DND-41 (cell line): ENCODE measurements at places on chromosomes 3 and 15.

DNA sequence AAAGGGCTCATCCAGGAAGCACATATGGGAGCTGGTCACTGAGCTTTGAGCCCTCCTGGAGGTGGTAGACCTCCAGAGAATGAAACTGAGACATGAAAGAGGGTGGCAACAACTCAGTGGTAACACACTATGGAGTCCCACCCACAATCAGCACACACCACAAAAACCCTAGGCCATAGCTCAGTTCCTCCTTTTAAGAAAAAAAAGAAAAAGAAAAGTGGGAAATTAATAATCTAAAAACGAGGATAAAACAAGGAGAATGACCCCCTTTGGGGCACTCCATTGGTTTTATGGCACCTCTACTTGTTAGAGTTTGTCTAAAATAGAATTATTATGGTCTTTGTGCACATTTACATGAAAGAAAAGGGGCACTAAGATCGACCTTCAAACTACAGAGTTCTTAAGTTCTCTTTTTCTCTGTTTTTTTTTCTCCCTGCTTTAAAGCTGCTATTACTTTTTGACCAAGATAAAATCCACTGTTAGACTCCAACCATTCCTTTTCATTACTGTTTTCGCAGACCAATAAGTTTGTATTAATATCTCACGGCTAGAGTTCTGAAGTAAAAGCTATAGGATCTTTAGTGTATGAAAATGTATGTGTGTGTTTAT, 40.2 kb upstream of the ZBTB20 start:
- DNase-seq: no peak

DNA sequence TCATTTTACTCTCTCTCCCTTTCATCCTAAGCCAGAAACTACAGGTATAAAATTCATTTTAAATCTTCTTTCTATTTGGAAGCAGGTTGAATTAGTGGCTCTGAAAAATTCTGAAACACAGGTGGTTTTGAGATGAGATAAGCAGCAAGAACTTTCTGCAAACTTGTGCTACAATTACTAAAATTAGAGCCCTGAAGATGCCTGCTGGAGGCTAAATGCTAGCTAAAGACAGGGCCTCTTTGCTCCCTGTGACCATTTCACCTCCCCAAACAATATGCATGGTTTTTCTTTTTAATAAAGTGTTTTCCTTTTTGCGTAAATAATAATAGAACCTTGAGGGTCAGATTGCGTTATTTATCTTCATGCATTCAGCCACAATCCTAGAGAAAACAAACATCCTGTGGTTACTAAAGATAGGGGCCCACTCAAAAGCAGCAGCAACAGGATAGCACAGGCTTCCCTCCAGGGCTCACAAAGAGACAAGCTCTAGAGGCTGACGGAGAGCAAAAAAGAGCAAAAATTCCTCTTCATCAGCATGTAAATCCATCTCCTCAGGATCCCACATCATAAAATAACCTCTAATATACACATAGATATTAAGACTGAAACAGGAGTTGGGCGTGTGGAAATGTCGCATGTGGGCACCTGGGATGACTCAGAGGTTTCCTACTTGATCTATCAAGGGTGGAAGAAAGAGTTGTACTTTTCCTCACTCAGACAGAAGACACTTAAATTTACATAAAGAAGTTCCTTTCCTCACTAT, 26.5 kb upstream of the CP start:
- no peak for DNase-seq

GRCh38 chr15:37764733-37765191, 169.7 kb upstream of the TMCO5A start:
- DNase-seq: peak; percentile 23

- DNase-seq: no peak
Measured at GRCh38 chr3:41265823-41266273, 66.5 kb downstream of the CTNNB1 start.

DNA sequence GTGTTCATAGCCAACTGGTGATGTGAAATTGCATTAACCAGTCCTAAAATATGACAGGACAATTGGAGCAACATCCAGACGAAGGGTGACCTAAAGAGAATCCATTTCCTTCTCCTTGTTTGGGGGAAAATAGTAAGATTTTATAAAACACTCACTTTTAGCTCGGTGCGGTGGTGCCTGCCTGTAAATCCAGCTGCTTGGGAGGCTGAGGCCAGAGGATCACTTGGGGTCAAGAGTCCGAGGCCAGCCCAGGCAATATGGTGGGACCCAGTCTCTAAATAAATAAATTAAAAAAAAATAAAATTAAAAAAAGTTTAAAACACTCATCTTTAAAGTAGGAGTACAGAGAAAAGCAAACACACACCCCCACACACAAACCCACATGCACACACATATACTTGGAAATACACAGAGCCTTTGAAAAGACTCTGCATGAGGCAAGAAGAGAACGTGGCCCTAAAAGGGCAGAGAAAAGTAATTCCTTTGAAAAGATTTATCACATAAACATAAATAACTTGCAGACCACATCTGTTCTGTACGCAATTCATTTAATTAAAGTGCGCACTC, 14.1 kb upstream of the LOXL1 start:
- no peak for DNase-seq

DNA sequence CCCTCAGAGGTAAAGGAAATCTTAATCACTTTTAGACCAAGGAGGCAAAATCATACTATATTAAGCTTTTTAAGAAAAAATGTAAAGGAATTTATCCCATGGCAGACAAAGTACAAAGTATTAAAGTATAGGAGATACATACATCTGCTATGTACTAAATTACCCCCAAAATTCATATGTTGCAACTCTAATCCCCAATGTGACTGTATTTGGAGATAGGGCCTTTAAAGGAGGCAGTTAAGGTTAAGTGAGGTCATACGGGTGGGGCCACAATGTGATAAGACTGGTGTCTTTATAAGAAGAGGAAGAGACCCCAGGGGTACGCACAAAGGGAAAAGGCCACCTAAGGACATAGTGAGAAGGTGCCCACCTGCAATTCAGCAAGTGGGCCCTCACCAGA, 657.0 kb upstream of the ADAMTS9 start:
- DNase-seq: no peak

GRCh38 chr3:72591522-72592421, 256.5 kb downstream of the SHQ1 start:
- no peak for DNase-seq

GRCh38 chr3:42720126-42720525, 17.5 kb upstream of the HHATL start:
- DNase-seq: no peak

DNA sequence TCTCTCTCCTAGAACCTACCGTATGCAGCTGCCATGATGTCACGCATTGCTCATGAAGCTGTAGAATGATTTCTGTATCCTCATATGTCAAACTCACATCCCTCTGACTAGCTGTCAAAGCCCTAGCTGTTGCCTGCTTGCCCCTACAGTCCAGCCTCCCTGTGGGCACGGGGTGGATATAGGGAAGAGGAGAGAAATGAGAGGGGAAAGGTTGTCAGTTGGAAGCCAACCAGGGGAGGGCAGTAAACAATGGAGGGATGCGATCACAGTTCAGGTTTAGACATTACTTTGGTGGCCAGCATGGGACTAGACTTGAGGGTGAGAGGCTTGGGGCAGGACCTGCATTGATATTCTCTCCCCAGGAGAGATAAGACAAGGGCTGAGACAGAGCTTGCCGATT, 1.7 kb upstream of the HDGFL3 start:
- no peak for DNase-seq

GRCh38 chr3:150743508-150743907, 19.5 kb downstream of the SIAH2 start:
- DNase-seq: no peak

GRCh38 chr3:157204431-157204830, 44.5 kb upstream of the CCNL1 start:
- no peak for DNase-seq

DNA sequence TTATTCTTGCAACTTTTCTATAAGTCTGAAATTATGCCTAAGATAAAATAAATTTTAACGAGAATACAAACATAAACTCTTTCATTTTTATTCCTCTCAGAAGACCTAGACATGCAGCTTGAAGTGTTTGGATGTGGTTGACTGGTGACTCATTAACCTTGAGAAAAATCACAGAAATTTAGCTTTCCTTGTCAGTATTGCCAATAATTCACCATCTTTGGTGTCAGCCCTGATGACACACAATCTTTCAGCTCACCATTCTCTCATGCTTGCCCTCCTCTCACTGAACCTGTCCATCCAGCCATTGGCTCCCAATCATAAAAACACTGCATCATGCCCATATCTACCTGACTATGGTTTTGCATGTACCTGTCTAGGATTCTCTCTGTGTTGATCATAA, 22.6 kb upstream of the TNFAIP8L3 start:
- no peak for DNase-seq

- DNase-seq: no peak
Measured at GRCh38 chr3:196803891-196804468, 63.7 kb upstream of the SENP5 start.

DNA sequence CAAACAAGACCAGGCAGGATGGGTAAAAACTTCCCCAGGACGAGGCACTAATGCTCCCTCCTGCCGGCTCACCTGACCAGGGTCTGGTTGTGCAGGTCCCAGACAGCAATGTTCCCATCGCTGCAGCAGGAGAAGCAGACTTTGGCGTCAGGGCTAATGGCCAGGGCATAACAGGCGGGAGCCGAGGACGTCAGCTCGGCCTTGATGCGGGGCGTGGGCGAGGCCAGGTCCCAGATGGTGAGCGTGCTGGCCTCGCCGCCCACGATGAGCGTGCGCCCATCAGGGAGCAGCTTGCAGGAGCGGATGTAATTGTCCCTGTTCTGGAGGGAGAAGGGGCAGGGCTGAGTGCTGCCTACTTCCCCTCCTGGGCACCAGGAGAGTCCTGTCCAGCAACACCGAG, 43.4 kb downstream of the TLE3 start:
- DNase-seq: no peak

DNA sequence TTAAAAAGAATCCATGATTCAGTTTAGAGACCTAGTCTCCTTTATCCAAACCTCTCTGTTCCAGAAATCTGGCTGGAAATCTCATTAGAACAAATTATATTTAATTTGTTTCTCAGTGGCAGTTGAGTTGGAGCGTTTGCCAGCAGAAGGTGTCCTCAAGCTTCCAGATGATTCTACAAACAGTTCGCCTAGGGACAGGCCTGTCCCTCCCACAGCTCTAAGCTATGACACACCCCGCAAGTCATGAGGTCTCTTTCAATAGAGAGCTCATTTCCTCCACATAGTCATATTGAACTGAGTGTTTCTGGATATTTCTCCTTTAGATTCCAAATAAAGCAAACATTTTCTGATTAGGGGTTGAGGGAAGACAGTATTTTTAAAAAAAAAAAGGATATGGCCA, 230.3 kb downstream of the ATP8B4 start:
- no peak for DNase-seq

DNA sequence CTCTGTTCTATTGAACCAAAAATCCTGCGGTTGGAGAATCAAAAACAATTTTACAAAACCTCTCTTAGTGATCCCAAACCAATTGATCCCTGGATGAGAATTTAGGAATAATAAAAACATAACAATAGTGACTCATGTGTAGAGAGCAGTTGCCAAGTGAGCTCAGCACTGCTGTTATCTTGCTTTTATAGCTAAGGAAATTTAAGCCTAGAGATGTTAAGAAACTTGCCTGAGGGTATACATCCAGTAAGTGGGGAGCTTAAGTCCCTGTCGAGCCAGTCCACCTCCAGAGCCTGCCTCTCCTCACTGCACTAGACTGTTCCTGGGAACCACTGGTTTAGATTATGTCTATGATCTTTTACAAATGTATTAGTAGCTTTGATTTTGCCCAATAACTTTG, 358.4 kb upstream of the LMCD1 start:
- DNase-seq: no peak

DNA sequence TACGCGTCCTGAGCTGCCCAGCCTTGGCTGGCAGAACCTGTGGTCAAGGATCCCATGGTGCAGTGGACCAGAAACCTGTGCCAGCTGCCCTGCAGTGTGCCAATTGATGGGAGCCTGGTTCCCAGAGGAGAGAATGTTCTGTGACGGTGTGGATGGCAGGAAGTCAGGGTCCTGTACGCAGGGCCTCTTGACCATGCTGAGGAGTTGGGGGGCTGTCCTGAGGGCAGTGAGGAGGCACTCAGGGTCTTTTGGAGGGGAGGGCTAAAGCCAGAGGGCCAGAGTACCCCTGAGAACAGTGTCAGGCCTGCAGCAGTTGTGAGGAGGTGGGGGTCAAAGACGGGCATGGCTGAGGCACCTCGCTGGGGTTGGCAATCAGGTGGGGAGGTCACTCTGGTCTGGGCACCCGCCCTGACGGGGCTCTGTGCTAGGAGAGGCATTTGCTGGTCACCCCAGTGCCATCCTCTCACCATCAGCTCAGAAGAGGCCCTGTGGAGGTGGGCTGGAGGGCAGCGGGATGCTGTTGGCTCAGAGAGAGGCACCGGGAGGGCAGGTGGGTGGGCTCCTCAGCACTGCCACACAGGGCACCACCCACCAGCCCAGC, 61.0 kb downstream of the SCN5A start:
- DNase-seq: no peak

- DNase-seq: no peak
Measured at GRCh38 chr3:16507578-16508242, 5.8 kb downstream of the RFTN1 start.

DNA sequence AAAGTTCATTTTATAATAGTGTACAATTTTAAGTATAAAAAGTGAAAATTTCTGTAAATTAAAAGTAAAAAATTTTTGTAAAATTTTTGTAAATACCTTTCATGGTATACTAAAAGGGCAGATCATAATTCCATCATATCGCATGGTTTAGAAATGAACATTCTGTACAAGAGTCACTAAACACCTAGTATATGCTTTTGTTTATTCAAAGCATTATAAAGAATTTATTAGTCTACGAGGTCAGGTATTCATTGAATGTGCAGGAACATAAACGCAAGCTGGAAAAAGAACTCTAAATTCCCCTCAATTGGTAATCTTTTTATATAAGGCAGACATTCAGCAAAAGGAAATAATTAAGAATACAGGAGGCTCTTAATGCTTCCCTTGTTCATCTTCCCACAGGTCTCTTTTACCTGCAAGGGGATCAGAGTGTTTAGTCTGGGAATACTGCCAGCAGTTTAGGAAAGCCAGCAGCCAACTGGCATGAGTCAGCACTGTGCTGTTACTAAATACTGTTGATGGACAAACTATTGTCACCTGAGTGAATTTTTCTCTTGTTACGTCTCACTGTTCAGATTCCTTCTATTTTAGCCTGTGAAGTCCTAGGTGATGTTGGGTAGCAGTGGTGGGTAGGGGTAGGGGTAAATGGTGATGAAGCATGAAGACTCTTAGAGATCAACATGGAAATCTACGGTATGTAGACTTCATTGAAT, 70.1 kb downstream of the UQCC5 start:
- no peak for DNase-seq

DNA sequence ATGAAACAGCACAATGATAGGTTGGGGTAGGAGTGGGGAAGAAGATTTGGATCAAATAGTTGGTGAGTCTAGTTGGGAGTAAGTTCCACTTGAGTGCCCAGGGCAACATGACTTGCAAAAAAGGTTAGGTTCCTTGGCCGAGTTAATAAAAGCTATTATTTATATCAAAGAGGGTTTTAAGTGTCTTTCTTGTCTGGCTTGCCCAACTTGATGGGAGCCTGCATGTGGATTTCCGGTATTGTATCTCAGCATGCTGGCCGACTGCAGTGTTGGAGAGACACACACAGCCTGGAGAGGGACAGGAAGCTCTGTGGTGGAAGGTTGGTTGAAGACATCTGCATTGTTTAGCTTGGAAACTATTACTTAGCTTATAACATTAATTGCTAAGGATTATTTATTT, 449.5 kb upstream of the TBL1XR1 start:
- DNase-seq: peak; percentile 86
